ENCODE measurements at places on chromosomes 2 and 18.

GRCh38 chr2:30224151-30224550 lies 7.2 kb upstream of the LBH start:
- no peak for DNase-seq

- no peak for DNase-seq
These were observed 3.8 kb upstream of the EGR4 start for GRCh38 chr2:73297151-73297559.

- DNase-seq = no peak
These were observed 55.1 kb upstream of the ACVR2A start for GRCh38 chr2:147789720-147790119.

- DNase-seq = no peak
These were observed 360.3 kb downstream of the CLIP4 start for GRCh38 chr2:29475499-29475898.

- DNase-seq = no peak
These were observed 60.2 kb downstream of the LYPD6B start for GRCh38 chr2:149098701-149099100.
